Bronchial epithelial cell (primary cell): ENCODE measurements at places on chromosomes 5 and 9.
A peak's percentile ranks its signal among the peaks of the same experiment; 100 is the strongest.

- peak; percentile 61 for DNase-seq
Measured at GRCh38 chr5:170892196-170892595, 30.4 kb downstream of the RANBP17 start.

GRCh38 chr5:34916518-34916917, 1.0 kb downstream of the BRIX1 start:
- peak; percentile 2 for DNase-seq

GRCh38 chr5:60927450-60927849, 17.4 kb downstream of the ERCC8 start:
- DNase-seq, result no peak

DNA sequence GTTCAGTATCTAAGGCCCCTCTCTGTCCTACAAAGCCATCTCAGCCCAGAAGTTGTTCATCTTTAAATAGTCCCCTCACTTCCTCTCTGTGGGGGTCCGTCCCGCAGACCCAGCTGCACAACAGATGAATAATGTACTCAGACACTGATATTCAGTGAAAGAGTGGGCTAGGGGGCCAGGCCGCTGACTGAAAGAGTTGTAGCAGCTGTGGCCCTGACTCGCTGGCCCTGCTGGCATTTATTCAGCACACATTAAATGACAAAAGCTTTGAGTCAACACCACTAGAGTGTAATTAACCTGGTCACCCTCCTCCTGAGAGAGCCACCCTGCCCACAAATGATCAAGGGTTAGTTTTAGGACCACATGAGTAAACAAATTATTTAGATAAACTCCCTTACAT, 76.3 kb downstream of the MED10 start:
- no peak for DNase-seq

- DNase-seq, result peak; percentile 86
Measured at GRCh38 chr5:147391781-147392180, 118.1 kb downstream of the DPYSL3 start.

DNA sequence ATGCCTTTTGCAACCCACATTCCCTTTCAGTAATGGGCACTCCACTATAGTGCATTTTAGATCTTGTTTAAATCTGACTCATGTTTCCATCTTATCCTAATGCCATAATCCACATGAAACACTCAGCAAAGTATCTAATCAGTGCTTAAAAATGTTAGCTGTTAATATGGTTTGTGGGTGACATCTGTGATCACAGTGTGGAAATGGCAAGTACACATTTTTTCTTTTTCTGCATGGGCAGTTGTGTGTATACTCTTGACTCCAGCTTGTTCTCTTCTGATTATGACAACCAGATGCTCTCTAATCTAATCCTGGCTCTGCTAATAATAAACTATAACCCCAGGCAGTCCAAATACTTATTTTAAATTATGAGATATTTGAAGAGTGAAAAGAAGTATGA, 103.3 kb downstream of the EDIL3 start:
- DNase-seq, result peak; percentile 13

- peak; percentile 2 for DNase-seq
Measured at GRCh38 chr5:155728146-155728856, 598.7 kb upstream of the SGCD start.

DNA sequence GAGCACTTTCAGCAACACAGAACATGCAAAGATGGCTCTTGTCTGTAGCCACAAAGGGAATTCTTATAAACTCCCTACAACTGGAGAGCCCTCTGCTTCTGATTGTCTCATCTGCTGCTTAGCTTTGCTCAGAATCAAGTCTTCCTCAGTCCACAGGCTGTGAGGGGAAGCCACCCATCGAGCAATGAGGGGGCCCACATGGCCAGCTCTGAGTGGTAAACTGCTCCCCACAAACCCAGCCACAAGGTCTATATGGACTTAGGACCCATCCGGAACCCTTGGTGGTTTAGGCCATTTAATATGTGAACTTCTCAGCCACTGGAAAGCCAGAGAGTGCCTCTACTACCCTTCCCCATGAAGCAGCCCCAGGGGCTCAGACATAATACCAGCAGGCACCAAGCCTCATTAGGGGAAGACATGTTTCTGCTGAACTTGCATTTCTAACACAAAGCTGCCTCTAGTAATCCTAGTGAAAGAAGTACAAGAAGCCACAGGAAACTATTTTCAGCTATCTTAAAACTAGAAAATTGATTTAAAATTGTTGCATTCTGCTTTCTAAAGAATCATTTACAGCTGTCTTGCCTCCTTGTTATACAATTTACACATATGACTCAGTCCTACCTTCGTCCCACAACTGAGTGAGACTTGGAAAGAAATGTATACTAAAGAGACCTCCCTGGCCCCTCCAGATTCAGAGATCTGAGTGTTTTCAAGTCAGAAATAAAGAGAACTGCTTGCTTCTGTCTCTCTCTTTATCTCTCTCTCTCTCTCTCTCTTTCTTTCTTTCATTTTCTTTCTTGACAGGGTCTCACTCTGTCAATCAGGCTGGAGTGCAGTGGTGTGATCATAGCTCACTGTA, 90.2 kb downstream of the ESM1 start:
- no peak for DNase-seq

GRCh38 chr9:84642553-84643141, 26.9 kb upstream of the NTRK2 start:
- peak; percentile 26 for DNase-seq

- peak; percentile 80 for DNase-seq
Measured at GRCh38 chr9:111873901-111874300, 22.7 kb upstream of the UGCG start.

- DNase-seq, result no peak
Measured at GRCh38 chr5:56856541-56857178, 41.3 kb downstream of the MAP3K1 start.

- no peak for DNase-seq
Measured at GRCh38 chr5:169467041-169467771, 116.4 kb upstream of the SPDL1 start.

- no peak for DNase-seq
Measured at GRCh38 chr5:180786531-180787398, 15.8 kb downstream of the MGAT1 start.

- DNase-seq, result peak; percentile 50
Measured at GRCh38 chr5:115069087-115069968, 100.4 kb downstream of the TRIM36 start.

DNA sequence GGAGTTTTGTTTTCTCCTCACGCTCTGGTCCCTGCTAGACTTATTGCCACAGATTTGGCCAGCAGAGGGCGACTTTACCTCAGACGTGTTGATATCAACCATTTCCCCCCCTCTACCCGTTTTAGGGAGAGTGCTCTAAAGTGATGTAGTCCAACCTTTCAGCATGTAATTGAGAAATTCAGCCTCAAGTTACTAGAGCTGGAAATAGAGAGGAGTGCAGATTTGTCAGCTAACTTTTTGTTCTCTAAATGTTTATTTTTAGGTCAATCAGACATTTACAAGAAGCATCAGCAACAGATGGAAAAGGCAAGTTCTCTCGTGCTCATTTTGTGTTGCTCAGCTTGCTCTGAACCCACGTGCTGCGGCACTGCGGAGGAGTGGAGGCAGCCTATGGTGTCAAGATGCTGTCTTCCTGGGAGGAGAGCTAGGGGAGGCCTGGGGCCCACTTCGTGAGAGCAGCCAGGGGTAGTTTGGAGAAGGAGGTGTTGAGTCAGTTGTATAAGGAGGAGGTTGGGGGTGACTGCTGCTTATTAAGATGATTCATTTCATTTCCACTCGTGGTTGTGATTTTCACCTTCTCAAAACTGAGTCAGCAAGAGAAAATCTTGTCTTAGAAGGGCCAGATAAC, 53.6 kb downstream of the GPR107 start:
- peak; percentile 51 for DNase-seq

GRCh38 chr9:134477342-134477925, 151.2 kb downstream of the RXRA start:
- DNase-seq, result no peak

DNA sequence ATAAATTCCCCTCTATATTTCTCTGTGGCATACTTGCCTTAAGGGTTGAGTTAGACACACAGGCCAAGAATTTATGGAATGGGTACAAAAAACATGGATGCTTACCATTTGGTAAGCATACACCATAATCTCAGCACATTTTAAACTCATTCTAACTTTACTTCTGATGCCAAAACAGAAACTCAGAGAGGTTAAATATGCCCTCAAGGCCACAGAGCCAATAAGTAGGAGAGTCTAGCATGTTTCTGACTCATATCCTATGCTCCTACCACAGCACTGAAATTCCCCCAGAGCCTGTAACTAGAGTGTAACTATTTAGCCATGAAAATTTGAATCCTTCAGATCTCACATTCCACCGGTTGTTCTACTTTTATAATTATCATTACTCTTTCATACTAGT, 559.7 kb downstream of the ACTL7B start:
- DNase-seq, result peak; percentile 88

DNA sequence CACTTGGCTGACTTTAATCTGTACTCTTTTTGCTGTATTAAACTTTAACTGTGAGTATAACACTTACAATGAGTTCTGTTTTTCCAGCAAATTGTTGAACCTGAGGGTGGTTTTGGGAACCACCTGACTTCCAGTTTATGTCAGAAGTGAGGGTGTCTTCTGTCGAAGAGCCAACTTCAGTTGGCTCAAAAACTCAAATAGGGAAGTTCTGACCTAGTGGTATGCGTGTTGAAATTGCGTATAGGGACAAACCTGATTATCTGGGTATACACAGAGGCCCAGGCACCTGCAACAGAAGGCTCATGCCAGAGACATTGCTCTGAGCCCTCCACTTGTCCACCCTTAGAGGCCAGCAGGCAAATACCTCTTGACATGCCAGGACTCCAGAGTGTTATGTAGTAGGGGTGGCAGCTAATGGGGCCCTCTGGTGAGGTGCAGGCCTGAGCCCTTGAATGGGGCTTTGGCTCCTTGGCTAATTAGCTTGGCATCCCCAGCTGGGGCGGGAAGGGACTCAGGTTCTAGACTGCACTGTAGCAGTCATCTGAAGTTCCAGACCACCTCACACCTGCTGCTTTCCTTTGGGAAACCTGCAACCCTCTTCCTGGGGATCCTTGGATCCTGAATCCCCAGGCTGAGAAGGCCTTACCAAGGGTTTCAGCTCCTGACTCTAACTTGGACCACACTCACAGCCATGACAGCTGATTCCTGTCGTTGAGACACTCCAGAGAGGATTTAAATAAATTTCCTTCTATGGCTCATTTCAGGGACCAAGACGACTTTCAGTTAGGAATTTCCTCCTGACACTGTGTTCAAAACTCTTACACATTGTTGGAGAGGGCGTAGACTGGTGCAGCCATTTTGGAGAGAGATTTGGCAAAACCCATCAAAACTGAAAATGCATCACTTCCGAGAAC, 189.6 kb downstream of the HSPA4 start:
- DNase-seq, result no peak

DNA sequence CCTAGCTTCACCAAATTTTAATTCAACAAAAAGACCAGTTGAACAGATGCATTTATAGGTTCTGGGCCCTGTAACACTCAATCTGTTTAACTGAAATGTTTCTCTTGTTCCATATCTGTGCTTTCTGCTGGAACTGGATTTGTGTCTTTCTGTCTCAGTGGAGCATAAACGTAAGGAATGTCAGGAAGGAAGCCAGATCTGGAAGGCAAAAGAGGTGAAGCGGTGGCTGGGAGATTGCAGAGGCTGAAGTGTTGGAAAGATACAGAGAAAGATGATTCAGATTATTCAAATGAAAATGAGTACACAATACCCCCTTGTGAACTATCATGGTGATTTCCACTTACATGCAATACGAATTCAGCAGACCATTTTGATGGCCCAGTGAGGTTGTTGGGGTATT, 406.8 kb downstream of the BRINP1 start:
- DNase-seq, result no peak

DNA sequence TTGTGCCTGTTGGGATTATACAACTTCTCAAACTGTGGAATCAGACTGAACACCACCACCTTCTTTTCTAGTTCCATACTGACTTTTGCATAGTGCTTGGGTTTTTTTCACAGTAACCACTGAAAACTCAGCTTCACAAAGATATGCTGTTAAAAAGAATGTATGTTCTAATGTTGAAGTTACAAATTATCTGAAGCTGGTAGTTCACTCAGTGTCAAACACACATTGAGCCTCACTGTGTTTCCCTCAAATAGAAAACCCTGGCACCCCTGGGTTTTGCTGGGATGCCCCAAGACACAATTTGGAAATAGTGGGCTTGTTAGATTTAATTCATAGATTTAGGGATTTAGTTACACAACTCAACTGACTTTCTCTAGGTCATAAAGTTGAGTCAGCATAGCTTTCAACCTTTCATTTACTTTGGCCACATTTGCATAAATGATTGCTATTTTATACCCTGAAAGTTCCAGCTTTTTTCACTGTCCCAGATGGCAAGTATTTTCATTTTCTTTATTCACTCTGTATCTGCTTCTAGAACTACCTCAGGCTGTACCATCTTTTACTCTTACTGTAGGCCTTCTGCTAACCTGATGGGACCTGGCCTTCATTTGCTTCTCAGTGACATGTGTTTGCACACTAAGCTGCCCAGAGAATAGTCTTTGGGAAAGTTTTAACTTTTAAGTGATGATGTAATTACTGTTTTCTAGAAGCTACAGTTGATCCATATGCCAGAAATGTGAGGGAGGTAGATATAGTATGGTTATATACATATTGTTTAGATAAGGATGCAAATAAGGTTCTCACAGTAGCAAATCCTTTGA, 115.1 kb downstream of the CDC42SE2 start:
- peak; percentile 30 for DNase-seq

- no peak for DNase-seq
Measured at GRCh38 chr5:50853151-50853550, 186.7 kb downstream of the PARP8 start.

GRCh38 chr5:112146323-112147226, 272.5 kb downstream of the EPB41L4A start:
- DNase-seq, result peak; percentile 85

DNA sequence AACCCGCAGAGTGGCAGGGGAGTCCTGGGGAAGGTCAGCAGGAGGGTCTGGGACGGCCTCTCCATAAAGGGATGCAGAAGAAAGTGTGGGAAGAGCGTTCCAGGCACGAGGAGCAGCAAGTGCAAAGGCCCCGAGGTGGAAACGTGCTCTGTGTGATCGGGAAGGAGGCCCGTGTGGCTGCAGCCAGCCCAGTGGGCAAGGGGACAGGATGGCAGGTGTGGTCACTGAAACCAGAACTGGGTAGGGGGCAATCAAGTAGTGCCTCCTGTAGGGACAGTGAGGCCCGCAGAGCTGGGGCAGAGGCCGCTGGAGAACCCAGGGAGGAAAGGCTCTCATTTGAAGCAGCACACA, 16.3 kb upstream of the LAMC3 start:
- no peak for DNase-seq

GRCh38 chr9:37938121-37938891, 34.4 kb upstream of the SLC25A51 start:
- peak; percentile 79 for DNase-seq
